ENCODE measurements at places on chromosomes 13 and 19.

DNA sequence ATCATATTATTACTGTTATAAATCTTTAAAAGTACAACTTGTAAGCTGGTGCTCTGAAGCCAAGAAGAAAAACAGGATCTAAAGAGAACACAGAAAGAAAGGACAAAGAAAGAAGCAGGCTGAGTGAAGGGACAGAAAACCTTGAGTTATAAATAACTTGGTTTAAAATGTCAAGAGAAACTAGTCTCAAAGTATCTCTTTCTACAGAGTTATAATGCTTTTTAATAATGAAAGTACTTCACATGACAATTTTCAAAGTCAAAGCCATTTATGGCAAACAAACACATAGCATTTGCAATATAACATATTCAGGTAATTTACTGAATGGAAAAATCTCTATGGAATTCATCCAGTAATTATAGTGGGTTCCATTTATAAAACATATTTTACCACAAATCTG is 33.4 kb downstream of the CAB39L start:
- no peak for DNase-seq

GRCh38 chr19:5001615-5002014 is 32.7 kb downstream of the KDM4B start:
- no peak for DNase-seq

DNA sequence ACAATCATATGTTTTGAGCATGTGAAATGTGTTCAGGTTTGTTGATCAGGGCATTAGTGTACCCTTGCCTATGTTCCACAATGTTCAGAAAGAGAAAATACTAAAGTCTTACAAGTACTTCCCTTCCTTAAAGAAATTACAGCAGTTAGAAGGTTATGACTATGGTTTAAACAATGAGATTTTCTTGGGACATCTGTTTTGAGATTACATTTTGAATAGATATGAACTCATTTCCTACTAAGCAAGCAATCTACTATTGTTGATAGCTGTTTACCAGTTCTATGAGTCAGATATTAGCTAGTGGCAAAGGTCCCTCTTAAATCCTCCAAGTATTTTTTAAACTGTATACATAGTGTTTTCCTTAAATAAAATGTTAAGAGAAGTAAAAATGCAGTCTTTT is 241.3 kb downstream of the DACH1 start:
- DNase-seq, result no peak

- DNase-seq, result peak; percentile 61
Measured at GRCh38 chr19:18340190-18340989, at the start of gene PGPEP1. TSS of gene PGPEP1 (plus strand) at chr19:18340598. CDS start at chr19:18340682, 84 bp downstream.

- DNase-seq, result no peak
Measured at GRCh38 chr19:8319807-8320520, 1.2 kb downstream of the NDUFA7 start.

DNA sequence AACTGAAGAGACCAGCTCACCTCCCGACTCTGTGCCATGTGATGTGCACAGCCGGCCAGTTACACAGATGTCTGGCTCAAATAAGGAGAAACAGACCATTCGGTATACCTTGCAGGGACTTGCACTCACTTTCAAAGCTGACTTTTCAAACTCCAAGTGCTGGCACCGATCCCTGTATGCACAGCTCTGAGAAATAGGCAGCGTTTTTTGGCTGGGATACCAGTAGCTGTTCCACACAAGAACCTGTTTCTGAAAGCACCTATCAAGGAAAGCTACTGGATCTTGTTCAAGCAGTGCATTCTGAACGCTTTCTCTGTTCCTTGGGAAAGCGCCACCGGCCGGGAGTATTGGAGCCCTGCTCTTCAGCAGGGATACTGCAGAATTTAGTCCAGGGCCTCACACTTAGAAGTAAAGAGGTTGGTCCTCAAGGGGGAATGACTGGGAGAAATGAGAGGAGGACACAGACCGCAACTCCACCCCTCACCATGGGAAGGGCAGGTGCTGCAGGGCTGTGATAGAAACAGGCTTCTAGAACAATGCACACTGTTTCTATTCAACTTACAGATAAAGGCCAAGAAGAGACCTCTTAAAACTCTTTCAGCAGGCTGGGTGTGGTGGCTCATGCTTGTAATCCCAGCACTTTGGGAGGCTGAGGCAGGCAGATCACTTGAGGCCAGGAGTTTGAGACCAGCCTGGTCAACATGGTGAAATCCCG is 53.6 kb upstream of the PABPC3 start:
- DNase-seq, result no peak

DNA sequence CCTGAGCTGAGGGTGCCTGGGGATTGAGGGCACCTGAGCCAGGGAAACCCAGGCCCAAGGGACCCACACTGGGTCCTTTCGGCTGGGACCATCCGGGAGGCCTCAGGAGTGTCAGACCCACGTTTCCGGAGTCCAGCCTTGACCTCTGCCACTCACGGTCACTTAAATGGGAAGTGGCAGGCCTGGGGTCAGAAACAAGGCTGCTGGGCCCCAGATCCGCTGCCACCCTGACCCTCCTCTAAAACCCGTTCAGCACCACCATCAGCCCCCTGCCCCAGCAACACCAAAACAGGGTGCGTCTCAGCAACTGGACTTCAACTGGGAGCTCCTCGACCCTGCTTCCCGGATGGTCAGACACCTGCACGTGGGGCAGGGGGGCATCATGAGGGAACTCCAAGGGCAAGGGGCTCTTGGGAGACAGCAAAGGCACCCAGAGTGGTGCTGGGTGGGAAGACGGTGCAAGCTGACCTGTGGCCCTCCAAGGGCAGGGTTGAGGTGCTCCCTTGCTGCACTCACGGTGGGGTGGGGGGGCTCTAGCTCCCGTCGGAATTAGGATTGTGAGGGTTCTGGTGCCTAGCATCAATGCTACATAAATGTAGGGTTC is 1.2 kb upstream of the PLPP2 start:
- peak; percentile 69 for DNase-seq

DNA sequence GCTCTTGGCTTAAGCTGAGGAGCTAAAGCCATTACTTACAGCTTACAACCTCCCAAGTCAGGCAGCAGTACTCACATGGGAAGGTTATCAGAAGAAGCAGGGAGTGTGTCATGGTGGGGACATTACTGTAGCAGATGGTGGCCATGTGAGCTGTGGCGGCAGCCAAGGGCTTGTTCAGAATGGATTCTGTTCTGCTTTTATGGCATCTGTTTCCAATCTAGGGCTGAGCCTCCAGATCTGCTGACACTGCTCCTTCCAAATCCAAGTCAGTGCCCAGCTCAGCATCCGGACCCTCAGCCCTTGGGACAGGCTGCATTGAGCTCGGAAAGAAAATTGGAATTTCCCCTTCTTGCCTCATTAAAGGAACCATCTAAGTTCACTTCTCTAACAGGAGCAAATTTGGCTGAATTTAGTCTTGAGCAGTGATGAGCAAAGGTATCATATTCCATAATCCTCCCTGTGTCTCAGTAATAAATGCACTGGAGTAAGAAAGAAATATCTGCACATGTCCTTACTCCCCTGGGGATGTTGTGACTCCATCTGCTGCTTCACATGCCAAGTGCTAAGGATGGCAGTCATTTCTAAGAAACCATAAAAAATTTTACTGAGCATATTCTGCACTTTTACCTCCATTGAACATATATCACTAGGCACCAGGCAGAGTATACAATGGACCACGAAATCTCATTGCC is 73.9 kb downstream of the KCTD12 start:
- no peak for DNase-seq

GRCh38 chr13:21688056-21688455 is 17.2 kb downstream of the FGF9 start:
- DNase-seq, result no peak

- peak; percentile 72 for DNase-seq
Measured at GRCh38 chr19:4064496-4065260, 2.0 kb downstream of the ZBTB7A start.

DNA sequence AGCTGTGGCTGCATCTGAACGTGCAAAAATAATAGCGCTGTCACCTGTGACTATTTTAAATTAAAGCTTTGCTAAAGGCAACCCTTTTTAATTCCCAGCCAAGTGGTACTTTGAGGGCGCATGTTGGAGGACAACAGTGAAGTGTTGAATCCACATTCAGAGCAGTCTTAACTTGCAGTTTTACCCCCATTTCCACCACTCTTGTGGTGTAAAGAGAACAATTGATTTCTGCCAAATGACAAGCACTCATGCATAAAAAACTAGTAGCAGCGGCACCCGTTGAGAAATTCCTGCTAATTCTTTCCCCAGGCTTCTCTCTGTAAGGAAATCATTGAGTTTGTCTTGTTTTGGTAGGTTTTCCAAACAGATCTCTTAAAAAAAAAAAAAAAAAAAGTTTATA is 1033.3 kb downstream of the EFNB2 start:
- DNase-seq, result no peak

GRCh38 chr13:112605531-112605990 is 17.6 kb upstream of the TUBGCP3 start:
- no peak for DNase-seq

- DNase-seq, result peak; percentile 88
Measured at GRCh38 chr19:4068047-4068966, 1.6 kb upstream of the ZBTB7A start.

GRCh38 chr13:101210774-101211173 is 205.5 kb downstream of the NALCN start:
- DNase-seq, result no peak

DNA sequence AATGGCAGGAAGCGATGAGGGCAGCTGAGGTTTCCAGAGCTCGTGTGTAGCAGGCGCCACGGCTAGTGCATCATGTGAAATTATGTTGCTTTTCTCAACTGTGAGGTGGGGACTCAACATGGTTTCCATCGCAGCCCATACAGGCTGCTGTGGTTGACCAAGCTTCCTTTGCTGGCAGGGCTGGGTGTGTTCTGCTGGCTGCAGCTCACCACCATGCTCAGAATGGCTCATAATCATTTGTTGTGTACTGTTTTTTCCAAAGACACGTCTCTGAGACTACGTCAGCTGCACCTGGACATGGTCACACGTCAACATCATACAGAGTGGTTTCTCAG is 16.1 kb upstream of the RASA3 start:
- no peak for DNase-seq

DNA sequence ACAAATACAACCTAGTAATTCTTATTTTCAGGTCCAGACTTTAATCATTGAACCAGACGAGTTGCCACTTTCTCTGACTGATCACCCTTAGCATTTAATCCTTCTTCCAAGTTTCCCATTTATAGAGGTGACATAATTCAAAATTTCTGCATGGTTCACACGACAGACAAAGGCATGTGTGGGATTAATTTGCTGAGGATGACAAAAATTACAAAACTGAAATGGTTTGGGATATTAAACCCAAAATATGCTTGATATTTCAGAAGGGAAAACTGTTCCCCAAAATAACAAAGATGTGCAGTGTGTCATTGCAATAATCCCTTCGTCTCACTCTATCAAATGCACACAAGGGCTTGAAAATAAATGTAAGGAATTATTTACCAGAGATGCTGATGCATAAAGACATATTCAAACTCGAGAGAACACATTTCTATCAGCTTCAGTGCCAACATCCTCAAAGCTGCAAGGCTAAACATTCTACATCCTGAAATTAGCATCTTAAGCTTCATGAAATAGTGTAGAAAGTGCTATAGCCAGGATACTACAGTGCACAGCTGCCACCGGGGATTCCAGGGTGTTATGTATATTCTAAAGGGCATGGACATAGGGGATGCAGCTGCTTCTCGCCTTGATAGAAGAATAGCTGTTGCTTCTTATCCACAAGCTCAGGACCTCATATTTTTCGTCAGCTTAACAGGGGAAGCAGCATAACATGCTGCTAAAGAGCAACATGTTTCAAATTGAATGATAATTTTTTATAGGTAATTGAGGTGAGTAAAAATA is 198.7 kb upstream of the SLITRK1 start:
- DNase-seq, result no peak

GRCh38 chr19:50959731-50960500 is 7.1 kb upstream of the KLK5 start:
- DNase-seq, result no peak

DNA sequence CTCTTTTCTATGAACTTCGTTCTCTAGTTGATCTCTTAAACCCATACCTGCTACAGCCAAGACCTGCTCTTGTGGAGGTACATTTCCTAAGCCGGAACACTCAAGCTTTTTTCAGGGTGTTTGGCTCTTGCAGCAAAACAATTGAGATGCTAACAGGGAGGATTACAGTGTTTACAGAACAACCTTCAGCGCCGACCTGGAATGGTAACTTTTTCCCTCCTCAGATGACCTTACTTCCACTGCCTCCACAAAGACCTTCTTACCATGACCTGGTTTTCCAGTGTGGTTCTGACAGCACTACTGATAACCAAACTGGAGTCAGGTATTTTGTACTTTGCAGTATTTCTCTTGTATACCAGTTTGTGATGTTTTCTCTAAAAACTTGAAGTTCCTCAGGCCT is 506 bp downstream of the KCNRG start:
- DNase-seq, result no peak

- DNase-seq, result no peak
Measured at GRCh38 chr19:32532233-32532632, 48.8 kb upstream of the PDCD5 start.

- DNase-seq, result no peak
Measured at GRCh38 chr13:109200556-109200955, 571.1 kb downstream of the MYO16 start.

DNA sequence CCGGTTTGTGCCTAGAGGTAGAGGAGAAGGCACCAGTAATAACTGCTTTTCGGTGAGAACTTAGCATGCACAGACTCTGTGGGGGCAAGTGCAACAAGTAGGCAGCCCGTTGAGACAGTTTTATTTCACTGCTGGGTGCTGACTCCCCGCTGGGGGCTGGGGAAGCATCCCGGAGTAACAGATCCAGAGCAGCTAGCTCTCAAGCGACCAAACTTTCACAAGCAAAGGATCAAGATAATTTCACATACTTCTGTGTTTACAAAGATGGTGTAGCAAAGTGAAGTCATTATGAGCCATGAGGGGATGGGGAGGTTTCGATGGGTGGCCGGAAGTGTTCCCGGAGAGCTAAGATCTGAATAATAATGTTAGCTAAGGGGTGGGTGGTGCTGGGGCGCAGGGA is 2.8 kb downstream of the NACC1 start:
- DNase-seq, result no peak

GRCh38 chr19:2575734-2576481 is 100.0 kb downstream of the GADD45B start:
- DNase-seq, result no peak

GRCh38 chr19:46442808-46443450 is 14.2 kb upstream of the PNMA8C start:
- DNase-seq, result no peak

- DNase-seq, result no peak
Measured at GRCh38 chr19:29326849-29327840, 114.2 kb upstream of the UQCRFS1 start.

GRCh38 chr13:55410398-55411330 is 1730.1 kb upstream of the PRR20A start:
- DNase-seq, result no peak

- DNase-seq, result peak; percentile 73
Measured at GRCh38 chr19:14472202-14472938, 2.8 kb downstream of the PTGER1 start.

Measured in posterior cingulate gyrus (tissue), 11 donors.